Activated CD4-positive, alpha-beta memory T cell treated with anti-CD3 and anti-CD28 coated beads for 36 hours (primary cell): ENCODE measurements at places on chromosomes 3 and 15.

GRCh38 chr3:61667814-61668213 is 106.4 kb downstream of the PTPRG start:
- no peaks in the 10 kb centered on the region for H3K4me1 ChIP-seq
- no peak overlapping the region for H3K27ac ChIP-seq
- no peaks in the 10 kb centered on the region for H3K36me3 ChIP-seq
- DNase-seq = no peak
- H3K27me3 ChIP-seq = no peaks in the 10 kb centered on the region

GRCh38 chr3:133829310-133829707 is 23.7 kb downstream of the SRPRB start:
- DNase-seq = no peak
- H3K27ac ChIP-seq = no peak overlapping the region
- H3K36me3 ChIP-seq = peaks cover 12% of the 10 kb centered on the region
- no peaks in the 10 kb centered on the region for H3K27me3 ChIP-seq
- H3K4me3 ChIP-seq = no peak overlapping the region
- no peaks in the 10 kb centered on the region for H3K4me1 ChIP-seq

GRCh38 chr3:172586436-172586835 is 63.2 kb upstream of the TNFSF10 start:
- H3K4me3 ChIP-seq = no peak overlapping the region
- no peak overlapping the region for H3K27ac ChIP-seq
- DNase-seq = no peak

DNA sequence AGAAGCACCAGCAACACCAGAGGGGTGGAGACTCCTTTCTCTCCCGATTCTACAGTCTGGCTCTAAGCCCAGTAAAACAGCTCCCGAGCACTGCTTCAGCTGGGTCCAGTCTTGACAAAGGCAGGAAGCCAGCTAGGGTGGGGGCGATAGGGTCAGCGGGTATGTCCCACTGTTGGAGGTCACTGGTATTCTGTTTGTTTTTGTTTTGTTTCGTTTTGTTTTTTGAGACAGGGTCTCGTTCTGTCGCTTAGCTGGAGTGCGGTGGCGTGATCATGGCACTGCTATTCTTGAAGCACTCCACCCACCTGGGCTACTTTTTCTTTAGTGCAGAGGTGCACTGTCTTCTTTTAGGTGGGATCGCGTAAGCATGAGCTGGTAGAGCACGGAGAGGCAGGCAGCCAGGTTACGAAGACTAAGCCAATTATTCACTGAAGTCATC is 16.3 kb downstream of the GCSAM start:
- H3K36me3 ChIP-seq = no peaks in the 10 kb centered on the region
- no peak overlapping the region for H3K27ac ChIP-seq
- peaks cover 30% of the 10 kb centered on the region for H3K4me1 ChIP-seq
- no peaks in the 10 kb centered on the region for H3K27me3 ChIP-seq

DNA sequence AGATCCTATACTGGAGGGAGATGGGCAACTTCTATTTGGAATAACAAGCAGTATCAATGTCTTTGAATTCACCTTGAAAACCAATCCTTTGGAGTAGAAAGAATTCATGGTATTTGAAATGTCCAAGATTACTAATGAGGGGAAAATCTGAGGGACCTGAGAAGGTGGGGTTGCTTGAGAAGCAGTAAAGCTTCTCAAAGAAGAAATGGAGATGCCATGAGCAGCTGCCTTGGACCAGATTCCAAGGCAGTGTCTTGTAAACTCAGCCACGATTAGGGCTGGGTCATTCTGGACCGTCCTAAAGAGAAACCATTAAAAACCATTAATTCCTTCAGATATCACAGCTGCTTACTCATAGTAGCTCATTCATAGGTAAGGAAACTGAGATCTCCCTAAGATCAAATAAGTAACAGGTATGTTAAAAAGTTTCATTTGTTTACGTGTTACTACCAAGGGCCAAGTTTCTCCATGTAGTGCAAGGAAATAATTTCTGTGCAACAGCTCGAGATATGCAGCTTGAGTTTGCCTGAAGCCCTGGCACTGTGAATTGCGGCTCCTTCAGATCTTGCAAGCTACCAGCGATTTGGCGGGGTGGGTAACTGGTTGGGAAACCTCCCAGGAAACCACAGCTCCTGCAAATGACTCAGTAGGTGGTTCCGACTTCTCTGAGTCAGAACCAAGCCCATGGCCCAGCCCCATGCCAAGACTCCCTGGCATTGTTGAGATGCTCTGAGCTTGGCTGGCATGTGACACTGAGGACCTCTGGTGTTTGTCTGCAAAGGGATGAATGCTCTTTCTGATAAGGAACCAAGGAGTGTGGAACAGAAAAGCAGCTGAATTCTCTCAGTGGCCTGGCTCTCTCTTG is 296.8 kb downstream of the RORA start:
- peaks cover 15% of the 10 kb centered on the region for H3K4me1 ChIP-seq
- DNase-seq = peak; percentile 86
- H3K27ac ChIP-seq = no peak overlapping the region
- H3K36me3 ChIP-seq = no peaks in the 10 kb centered on the region
- no peak overlapping the region for H3K4me3 ChIP-seq
